ENCODE measurements at places on chromosomes 7 and 10.

DNA sequence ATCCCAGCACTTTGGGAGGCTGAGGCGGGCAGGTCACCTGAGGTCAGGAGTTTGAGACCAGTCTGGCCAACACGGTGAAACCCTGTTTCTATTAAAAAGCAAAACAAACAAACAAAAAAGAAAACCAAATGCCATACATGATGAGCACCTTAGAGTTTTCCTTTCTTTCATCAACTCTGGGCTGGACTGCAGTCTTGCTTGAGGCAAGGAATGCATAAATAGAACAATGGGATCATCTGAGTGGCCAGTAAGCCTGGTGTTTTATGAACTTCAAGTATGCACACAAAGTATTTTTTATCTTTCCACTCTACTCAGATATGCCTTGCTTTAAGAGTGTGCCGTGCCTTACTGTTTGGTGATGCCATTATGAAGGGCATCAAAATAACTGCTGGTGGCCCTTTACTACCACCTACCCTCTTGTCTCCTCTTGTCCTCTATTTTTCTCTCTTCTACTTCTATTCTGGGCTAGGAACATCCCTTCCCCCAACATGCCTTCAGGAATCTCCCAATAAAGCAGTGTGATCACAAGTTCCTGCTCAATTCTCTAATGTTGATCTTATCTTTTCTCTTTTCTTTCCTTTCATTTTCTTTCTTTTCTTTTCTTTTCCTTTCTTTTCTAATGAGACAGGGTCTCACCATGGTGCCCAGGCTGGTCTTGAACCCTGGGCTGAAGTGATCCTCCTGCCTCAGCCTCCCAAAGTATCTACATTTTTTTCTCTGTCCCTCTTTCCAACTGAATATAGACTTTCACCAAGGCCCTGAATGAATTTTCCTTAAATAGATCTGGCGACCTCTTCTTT lies 10.2 kb downstream of the SCD start:
- no peak for DNase-seq

DNA sequence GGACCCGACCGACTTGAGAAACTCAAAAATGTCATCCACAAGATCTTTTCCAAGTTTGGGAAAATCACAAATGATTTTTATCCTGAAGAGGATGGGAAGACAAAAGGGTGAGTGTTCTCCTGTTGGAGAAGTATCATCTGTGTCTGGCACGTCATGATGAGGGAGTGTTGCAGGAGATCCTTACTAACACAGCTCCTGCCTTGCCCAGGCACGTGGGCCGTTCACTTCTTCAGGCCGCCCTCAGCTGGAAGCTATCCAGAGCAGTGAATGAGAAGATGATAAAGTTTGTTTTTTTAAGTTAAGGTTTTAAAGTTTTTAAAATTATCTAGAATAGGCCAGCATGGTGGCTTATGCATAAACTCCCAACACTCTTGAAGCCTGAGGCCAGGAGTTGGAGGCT lies 6.2 kb downstream of the EIF3B start:
- no peak for DNase-seq

- DNase-seq: no peak
Observed at GRCh38 chr10:70432561-70433263, 8.8 kb downstream of the NODAL start.

DNA sequence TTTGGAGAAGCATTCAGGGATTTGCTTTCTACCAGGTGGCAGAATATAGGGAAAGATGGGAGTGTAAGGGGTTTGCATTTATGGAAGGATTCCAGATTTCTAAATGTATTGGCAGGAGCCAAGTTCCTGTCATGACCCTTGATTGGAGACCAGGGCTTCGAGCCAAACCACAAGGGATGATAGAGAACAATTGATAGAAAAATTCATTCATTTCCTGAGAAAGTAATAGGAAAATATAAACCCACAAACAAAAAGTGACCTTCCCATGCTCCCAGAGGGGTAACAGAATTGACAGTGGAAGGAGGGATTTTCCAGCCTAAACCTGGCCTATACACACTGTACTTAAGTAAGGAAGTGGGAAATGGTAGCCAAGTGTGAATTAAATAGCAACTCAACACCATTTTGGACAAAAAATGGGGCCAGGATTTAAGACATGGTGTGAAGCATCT lies 22.4 kb upstream of the IFIT2 start:
- DNase-seq: no peak

GRCh38 chr7:31493714-31494181 lies 20.1 kb upstream of the ITPRID1 start:
- no peak for DNase-seq

DNA sequence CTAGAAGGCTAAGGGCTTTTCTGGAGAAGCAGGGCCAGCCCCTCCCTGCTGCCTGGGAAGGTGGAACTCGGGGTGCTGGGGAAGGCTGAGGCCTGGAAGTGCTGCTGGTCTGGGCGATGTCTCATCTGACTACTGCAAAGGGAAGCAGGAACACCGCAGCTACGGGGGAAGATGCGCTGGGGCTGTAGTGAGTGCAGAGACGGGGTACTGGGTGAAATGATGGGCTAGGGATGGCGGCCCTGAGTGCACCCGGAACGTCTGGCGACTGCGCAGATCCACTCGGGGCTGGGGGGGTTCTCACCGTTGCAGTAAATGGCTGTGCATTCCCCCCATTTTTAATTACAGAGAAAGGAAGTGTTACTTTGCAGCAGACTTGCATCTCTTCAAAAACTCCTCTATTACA lies 195.4 kb upstream of the ADARB2 start:
- DNase-seq: no peak

DNA sequence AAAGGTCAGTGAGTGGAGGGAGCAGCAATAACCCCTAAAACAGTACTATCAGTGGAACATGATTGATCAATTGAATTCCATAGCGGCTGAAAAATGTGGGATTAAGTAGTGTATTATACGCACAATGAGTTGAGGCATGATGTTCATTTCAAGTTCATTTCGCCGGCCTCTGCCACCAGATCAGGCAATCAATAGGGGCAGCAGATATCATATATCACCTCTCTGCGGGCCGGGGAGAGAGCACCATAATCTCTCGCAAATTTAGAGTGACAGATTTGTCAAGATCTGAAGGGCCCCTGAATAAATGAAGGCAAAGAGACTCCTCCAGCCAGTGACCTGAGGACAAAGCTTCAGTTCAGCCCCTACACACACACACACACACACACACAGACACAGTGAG lies 58.5 kb downstream of the PAX2 start:
- DNase-seq: no peak

DNA sequence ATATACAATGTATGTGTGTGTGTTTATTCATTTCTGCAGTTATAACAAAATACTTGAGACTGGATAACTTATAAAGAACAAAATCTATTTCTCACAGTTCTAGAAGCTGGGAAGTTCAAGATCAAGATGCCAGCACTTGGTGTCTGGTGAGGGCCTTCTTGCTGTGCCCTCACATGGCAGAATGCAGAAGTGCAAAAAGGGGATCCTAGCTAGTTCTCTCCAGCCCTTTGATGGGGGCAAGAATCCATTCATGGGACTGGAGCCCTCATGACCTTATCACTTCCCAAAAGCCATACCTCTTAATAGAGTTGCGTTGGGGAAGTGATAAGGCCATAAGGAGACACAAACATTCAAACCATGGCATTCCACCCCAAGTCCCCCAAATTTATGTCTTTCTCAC lies 8.4 kb downstream of the GRB10 start:
- DNase-seq: no peak

- DNase-seq: no peak
Observed at GRCh38 chr10:94428766-94429707, 26.7 kb downstream of the TBC1D12 start.

GRCh38 chr7:29976673-29977415 lies 12.8 kb downstream of the SCRN1 start:
- DNase-seq: no peak

GRCh38 chr7:51324206-51324898 lies 7.7 kb upstream of the COBL start:
- no peak for DNase-seq

GRCh38 chr10:31952066-31952465 lies 23.4 kb upstream of the ARHGAP12 start:
- no peak for DNase-seq

DNA sequence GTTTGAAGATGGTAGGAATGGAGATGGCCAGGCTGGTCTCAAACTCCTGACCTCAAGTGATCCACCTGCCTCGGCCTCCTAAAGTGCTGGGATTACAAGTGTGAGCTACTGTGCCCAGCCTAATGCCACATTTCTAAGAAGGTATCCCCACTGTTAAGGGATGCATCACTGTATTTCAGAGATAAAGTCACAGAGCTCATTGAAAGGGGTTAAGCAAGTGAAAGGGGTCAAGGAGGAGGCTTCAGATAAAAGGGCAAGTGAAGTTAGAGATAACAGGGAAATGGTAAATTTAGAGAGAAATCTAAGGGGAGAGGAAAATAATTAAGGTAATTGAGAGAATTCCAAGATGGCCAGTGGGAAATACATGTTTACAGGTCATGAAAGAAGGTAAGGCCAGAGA lies 93.0 kb upstream of the SP4 start:
- DNase-seq: no peak

GRCh38 chr7:105934572-105935185 lies 28.4 kb upstream of the CDHR3 start:
- no peak for DNase-seq

DNA sequence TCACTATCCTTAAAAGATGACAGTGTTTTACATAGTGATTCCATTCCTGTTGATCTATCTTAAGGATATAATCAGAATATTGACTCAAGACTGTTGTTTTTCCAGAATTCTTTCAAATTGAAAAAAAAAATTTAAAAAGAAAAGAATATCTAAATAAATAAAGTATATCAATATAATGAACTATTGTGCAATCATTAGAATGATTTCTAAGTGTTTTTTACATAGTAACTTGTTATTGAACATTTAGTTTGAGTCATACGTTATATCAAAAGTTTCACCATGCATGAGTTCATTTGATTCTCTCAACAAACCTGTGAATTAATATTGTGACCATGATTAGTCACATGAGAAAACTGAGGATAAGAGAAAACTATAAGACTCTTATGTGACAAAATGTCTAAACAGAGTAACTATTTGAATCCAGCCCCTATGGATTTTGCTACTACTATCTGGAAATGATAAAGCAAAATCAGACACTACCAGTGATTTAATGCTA lies 46.1 kb downstream of the KLF6 start:
- no peak for DNase-seq

- DNase-seq: peak; percentile 37
Observed at GRCh38 chr7:815284-816216, 16.7 kb upstream of the SUN1 start.

GRCh38 chr10:112967200-112967599 lies 17.2 kb downstream of the TCF7L2 start:
- DNase-seq: no peak

DNA sequence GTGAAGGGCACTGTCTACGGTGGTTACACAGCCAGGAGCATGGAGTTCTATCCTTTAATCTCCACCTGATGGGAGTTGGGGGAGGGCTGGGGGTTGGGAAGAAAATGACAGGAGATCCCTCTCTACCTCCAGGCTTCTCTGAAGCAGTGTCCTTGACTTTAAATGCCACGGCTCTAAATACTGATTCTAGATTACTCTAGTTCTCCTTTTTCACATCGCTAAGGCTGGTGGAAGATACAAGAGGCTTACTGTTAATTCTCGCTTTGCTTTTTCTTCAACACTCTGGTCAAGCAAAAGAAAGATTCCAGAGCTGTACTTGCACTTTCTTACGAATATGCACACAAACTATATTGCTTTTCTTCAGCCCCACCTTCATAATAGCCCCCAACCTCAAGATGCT lies 30.5 kb downstream of the ARL3 start:
- DNase-seq: no peak

GRCh38 chr10:5293691-5294550 lies 70.8 kb upstream of the UCN3 start:
- DNase-seq: peak; percentile 67

DNA sequence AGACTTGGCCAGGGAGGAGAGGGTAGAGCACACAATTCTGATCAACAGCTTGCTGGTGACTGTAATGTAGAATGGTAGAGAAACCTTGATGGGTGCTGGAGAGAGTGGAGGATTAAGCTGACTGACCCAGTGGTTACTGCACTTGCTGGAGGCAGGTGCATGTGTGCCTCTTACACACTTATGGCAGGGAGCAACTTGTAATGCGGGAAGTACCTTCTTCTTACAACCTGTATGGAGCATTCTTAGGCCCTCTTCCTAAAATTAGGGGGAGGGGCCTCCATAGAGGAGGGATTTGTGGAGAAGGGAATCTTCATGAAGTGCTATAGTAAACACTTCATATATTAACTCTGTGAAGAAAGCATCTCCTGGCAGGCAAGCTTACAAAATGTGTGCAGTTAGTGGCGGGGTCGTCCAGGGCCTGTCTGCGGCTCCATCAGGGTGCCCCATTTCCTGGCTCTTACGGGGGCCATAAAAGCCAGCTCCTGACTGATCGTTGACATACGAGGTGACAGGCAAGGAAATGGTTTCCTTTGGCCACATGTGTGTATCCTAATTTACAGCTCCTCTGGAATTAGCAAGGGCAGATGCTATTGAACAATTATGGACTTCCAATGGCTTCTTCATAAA lies 113.5 kb downstream of the RTKN2 start:
- DNase-seq: no peak

- no peak for DNase-seq
Observed at GRCh38 chr7:31327071-31327470, 13.5 kb downstream of the NEUROD6 start.

DNA sequence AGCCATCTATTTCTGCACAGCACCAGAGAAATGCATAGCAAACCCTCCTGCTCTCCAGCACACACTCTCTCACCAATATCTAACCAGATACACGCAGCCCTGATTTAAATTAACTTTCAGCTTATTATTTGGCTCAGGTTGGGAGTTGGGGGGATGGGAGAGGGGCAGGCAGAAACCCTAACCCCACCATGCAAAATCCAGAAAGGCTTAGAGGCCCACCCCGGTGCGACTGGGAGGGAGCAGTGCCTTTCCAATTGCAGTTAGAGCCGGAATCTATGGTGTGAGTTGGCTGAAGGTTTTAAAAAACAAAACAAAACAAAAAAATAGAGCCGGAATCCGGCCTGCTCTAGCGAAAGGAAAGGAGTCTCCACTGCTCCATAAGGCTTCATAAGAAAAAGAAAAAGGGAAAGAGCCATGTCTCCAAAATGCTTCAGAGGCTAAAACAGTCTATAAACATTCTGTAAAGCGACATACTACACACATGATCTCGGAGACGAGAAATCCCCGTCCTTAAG lies 2.9 kb downstream of the IGF2BP3 start:
- no peak for DNase-seq

DNA sequence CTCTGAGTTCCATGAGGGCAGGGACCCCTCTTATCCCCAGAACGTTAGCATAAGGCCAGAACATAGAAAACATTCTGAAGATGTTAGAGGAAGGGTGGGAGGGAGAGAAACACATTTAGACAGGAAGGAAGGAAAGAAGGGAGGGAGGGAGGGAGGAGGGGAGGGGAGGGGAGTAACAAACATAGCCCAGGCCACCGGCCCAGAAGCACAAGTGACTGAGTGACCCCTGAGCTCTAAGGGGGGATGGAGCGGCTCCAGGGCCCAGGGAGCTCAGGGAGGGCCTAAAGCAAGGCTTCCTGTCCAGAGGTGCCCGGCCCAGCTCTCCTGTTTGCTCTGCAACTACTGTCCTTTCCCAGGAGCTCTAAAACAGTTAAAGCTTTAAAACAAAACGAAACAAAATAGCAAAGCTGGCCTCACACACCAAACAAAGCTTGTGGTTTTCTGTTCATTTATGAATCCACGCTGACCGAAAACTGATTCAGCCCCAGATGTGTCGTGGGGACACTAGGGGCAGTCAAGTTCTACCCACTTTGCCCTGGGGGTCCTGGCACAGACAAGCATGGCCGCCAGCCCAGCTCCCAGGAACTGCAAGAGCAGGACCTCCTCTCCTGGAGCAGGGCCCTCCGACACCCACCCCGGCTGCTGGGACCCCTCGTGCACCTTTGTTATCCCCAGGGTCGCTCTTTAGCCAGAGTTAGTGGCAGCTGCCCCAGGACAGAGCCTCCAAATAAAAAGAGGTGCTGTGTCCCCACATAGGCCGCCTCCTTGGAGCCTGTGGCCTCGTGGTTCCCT lies 496.2 kb upstream of the FOXK1 start:
- DNase-seq: no peak

All from left cardiac atrium (tissue), 4 donors.